ENCODE measurements at places on chromosomes 3 and 15. TPM values are rescaled to one million over a fixed set of nuclear protein-coding genes. Genes with fewer than 3 reads are reported as not detected.

DNA sequence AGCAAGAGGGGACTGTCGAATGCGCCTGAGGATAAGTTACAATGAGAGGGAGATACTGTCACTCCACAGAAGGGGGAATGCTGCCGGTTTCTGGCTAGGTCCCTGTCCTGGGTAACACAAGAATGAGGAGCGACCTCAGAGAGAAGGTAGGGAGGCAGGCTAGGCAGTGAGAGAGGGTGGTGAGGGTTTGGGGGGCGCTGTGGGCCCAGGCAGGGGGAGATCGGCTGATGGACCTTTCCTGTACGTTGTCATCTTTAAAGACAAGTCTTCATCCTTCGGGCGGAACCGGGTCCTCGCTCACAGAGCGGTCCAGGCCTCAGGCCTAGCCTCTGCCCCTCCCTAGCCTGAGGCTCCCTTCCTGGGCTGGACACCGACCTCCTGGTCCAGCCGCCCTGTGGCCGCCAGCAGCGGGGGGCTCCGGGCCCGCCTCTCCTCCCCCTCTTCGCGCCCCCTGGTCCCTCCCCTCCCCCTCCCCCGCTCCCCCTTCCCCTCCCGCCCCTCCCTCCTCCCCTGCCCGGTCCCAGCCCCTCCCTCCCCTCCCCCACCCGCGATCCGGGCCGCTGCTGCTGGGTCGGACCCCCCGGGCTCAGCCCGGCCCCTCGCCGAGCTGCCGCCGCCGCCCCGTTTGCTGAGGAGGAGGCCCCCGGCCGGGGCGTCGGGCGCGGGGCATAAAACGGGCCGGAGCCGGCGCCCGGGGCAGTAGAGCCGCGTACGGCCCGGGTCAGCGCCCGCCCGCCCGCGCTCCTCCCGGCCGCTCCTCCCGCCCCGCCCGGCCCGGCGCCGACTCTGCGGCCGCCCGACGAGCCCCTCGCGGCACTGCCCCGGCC lies at the start of gene CHRD:
CHRD (plus strand) TSS at position 697 of the 827 bp plus-strand sequence. CDS start 265 bp downstream, outside the sequence.
- DNase-seq: no peak

The VEPH1 gene
- 8.2 TPM for total RNA-seq

DNA sequence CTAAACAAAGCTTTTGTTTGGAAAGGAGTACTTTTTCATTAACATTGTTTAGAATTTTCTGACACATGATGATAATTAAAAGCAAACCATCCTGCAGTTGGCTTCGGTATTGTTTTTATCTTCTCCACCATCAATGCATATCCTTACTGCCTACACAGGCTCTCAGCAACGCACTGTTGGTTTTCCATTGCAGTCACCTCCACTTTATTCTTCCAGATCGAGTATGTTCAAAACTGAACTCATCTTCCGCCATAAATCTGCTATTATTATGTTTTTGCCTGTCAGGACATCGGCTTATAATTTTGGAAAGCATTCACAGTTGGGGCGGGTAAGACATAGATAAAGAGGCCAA lies 589 bp upstream of the SENP5 start:
- no peak for DNase-seq

GRCh38 chr3:158522221-158523136 lies 48.5 kb upstream of the MLF1 start:
- no peak for DNase-seq

DNA sequence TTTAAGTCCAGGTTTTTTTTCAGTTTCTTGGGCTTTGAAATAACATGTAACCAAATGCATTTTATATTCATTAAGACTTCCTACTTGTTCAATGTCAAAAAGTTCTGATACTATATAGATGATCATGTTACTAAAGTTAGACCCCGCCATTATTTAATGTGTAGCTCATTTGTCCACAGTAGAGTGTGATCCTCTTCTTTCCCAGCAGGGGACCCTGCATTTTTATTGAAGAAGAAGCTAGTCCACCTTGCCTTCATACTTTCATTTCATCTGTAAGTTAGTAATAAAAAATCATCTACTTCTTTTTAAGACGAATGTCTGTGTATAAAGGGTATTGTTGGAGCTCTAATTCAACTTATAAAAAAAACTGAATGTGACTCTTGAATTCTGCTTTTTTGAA lies 404.6 kb downstream of the SI start:
- no peak for DNase-seq

- DNase-seq: no peak
Observed at GRCh38 chr3:52031896-52032295, 24.5 kb downstream of the DUSP7 start.

- DNase-seq: peak; percentile 57
Observed at GRCh38 chr3:133591271-133591742, 17.8 kb downstream of the CDV3 start.

GRCh38 chr15:52289629-52290081 lies 5.9 kb downstream of the MYO5C start:
- no peak for DNase-seq

- no peak for DNase-seq
Observed at GRCh38 chr3:17176757-17177156, 292.0 kb downstream of the PLCL2 start.

DNA sequence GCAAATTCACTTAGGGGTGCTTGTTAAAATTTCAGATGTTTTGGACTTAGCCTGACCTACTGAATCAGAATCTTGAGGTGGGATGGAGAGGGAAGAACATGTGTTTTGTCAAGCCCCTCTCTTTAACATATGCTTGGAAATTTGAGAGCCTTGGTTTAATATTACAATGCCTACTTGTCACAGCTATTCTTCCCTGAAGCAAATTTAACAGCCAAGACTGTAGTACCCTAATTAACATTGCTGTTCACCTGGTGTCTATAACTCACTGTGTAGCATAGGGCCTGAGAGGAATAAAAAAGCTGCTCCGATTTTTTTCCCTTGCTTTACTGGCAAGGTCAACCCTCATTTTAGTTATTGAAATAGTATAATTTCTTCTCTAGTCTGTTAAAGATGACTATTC lies 880.1 kb downstream of the CADM2 start:
- DNase-seq: no peak

All from dermis blood vessel endothelial cell (primary cell).